Activated T-helper 1 cell treated with anti-CD3 and anti-CD28 coated beads, Interleukin-2, amount 50 U/mL, for 16 hours (primary cell): ENCODE measurements at places on chromosomes 16 and 17.

GRCh38 chr17:33550261-33550660 lies 257.2 kb upstream of the ASIC2 start:
- DNase-seq, result no peak

- no peak for DNase-seq
Observed at GRCh38 chr17:36203335-36203734, 6.8 kb upstream of the CCL3L1 start.

GRCh38 chr16:76854234-76854633 lies 336.8 kb upstream of the MON1B start:
- DNase-seq, result no peak

DNA sequence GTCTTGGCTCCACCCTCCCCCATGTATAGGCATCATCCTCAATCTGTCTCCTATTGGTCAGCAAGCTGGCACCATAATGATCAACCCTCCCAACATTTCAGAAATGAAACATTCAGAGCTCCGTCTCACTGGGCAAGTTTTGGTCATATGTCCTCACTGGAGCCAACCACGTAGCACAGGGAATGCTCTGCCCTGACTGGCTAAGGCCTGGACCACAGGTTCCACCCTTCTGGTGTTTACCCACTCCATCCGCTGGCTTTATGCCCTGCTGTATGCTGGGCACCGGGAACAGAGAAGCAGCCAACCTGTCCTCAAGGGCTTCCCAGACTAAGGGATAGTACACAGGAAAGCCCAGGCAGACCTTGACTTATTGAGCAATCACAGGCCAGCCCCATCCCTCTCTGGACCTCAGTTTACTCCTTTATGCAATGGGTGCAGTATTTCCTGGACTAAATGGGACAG lies 20.5 kb downstream of the MYO15A start:
- no peak for DNase-seq

GRCh38 chr16:20910781-20911321 lies 10.3 kb downstream of the LYRM1 start:
- no peak for DNase-seq

DNA sequence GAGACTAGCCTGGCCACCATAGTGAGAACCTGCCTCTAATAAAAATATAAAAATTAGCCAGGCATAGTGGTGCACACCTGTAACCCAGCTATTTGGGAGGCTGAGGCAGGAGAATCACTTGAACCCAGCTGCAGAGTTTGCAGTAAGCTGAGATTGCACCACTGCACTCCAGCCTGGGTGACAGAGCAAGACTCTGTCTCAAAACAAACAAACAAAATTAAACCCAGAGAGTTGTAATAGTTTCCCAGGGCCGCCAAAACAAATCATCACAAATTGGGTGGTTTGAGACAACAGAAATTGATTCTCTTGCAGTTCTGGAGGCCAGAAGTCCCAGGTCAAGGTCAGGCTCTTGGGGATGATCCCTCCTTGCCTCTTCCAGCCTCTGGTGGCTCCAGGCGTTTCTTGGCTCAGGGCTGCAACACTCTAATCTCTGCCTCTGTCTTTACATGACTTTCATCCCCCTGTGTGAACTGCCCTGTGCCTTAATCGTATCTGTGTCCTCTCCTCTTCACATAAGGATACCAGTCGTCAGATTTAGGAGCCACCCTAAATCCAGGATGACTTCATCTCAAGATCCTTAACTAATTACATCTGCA lies 100.3 kb upstream of the NOL11 start:
- DNase-seq, result no peak

- no peak for DNase-seq
Observed at GRCh38 chr16:55661941-55662643, 6.3 kb downstream of the SLC6A2 start.

GRCh38 chr17:14826358-14826757 lies 438.8 kb downstream of the PMP22 start:
- DNase-seq, result no peak

DNA sequence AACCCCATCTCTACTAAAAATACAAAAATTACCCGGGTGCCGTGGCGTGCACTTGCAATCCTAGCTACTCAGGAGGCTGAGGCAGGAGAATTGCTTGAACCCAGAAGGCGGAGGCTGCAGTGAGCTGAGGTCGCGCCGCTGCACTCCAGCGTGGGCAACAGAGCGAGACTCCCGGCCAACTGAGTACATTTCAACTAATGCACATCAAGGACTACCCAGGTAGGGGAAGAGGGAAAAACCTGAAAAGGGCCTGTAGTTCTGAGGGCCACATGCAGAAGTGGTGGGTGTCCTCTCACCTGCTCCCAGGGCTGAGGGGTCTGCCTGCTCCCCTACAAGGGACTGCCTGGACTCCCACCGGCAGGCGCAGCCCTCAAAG lies 584 bp upstream of the SLC16A5 start:
- no peak for DNase-seq

DNA sequence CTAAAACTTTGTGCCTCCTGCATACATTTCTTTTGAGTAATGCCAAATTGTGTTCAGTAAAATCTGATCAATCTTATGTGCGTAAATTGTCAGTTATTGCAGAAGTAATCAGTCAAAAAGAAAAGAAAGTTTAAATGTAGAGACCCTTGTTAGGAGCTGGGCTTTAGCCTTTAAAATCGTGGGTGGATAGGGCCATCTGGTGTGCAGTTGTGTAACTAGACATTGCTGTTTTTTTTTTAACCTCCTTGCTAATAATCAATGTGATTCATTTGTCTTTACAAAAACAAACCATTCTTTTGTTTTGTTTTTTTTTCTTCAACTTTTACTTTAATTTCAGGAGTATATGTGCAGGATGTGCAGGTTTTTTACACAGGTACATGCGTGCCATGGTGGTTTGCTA lies 5.3 kb upstream of the WWOX start:
- no peak for DNase-seq

GRCh38 chr16:74271872-74272271 lies 24.7 kb upstream of the PSMD7 start:
- no peak for DNase-seq

- DNase-seq, result no peak
Observed at GRCh38 chr16:11689031-11689840, 21.0 kb downstream of the SNN start.

- no peak for DNase-seq
Observed at GRCh38 chr16:79598348-79599181, 2.0 kb downstream of the MAF start.

DNA sequence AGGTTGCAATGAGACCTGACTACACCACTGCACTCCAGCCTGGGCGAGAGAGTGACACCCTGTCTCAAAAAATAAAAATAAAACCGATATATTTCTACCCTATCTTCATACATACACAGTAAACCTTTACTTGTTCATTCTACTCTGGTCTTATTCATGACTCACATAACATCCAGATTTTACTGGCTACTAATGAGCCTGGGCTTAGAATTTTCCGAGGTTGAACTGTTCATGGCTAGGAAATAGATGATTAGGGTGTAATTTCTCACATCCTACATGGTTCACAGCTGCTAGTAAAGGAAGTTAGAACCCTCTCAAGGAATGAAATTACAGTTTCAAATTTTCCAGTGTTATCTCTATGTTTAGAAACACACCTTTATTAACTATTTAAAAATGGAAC lies 14.7 kb downstream of the GSPT1 start:
- DNase-seq, result no peak

GRCh38 chr17:55212880-55213279 lies 51.9 kb upstream of the HLF start:
- no peak for DNase-seq

- no peak for DNase-seq
Observed at GRCh38 chr17:77382966-77383612, 242.3 kb downstream of the SEC14L1 start.

GRCh38 chr16:48608871-48609651 lies 919 bp downstream of the N4BP1 start:
- DNase-seq, result no peak

GRCh38 chr16:84117494-84117843 lies 727 bp upstream of the MBTPS1 start:
- no peak for DNase-seq

DNA sequence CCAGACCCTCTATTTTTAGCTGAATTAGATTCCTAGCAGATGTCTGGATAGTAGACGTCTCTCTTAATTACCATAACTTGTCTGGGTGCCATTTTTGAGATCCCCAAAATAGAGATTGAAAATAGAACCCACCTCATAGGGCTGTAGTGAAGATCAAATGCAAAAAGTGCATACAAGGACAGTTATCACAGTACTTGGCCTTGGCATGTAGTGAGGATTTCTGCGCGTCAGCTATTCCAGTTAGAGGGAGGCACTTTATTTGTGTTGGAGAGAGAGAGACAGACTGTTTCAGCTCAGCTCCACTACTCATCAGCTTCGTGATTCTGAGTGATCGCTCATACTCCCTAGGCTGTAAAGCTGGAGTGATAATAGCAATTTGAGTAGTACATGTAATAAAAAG lies 59.6 kb upstream of the CDH13 start:
- no peak for DNase-seq

- no peak for DNase-seq
Observed at GRCh38 chr16:8474587-8474986, 115.7 kb downstream of the TMEM114 start.

DNA sequence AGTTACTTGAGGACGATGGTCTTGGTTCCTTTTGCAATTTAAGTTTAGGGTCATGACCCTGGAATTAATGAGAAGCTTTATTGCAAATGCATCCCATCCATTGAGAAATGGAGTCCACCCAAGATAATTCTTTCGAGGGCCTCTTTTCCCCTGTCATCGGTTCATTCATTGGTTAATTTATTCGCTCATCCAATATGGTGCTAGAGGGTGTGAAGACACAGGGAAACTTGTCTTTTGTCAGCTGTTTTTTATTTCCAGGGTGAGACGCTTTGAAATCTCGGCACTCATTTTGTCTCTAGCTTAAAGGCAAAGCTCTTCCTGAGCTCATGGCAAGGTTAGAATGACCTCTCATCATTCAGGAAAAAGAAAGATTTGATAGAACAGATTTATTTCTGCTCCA lies 464.2 kb upstream of the EEF2KMT start:
- DNase-seq, result no peak

DNA sequence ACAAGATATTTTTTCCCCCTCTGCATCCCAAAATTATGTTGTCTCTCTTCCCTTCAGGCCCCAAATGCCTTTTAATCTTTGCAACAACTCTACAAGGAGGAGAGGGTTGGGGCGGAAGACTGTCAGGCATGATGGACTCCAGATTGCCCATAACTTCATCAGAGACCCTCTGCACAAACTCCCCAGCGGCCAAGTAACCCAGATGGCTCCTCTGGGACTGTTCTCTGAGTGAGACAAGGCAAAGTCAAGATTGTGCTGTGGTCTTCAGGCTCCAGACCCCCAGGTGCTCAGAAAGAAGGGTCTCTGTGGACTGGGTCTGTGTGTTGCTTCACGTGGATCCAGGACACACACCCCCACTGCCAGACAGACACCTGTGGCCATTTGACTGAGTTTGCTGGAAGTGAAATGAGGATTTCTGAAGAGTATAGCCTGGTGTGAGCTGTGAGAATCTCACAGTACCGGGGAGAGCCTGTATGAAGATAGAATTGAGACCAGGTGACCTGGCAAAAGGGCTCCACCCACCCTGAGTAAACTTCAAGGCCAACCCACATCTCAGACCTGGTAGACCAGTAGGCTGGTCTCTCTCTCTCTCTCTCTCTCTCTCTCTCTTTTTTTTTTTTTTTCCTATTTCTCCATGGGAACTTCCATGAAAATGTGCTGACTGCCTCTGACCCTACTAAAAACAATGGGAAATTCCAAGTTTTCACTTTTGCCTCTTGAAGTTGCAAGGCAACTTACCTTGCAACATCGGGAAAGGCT lies 354.1 kb downstream of the SOX9 start:
- no peak for DNase-seq

GRCh38 chr16:27387724-27388123 lies 14.2 kb upstream of the IL21R start:
- no peak for DNase-seq

DNA sequence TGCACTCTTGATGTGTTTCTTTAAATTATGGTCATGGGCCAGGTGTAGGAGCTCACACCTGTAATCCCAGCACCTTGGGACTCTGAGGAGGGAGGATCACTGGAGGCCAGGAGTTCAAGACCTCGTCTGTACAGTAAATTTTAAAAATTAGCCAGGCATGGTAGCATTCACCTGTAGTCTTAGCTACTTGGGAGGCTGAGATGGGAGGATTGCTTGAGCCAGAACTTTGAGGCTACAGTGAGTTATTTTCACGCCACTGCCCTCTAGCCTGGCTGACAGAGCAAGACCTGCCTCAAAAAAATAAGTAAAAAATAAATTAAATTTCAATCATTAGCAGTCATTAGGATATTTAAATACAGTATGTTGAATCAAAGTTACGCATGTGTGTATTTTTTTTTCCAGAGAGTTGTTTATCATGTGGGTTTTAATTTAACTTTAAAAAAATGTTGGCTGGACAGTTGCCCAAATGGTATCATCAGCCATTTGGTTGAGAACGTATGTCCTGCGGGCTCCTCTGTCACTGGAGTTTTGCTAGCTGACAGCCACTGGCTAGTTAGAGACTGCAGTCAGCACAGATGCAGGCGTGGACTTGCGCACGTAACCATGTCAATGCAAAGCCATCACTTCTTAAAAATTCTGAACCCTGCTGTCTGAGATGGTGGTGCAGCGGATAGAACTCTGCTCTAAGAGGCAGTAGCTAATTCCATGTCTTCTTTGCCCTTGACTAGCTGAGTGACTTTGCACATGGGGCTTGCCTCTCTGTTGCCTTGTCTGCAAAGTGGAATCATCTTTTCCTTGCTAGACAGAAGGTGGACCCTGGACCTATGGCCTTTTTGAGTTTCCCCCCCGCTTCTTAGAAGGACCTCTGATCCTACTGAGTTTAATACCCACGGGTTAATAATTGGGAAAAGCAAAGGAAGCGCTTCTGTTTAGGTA lies 40.0 kb downstream of the MAPT start:
- DNase-seq, result no peak

DNA sequence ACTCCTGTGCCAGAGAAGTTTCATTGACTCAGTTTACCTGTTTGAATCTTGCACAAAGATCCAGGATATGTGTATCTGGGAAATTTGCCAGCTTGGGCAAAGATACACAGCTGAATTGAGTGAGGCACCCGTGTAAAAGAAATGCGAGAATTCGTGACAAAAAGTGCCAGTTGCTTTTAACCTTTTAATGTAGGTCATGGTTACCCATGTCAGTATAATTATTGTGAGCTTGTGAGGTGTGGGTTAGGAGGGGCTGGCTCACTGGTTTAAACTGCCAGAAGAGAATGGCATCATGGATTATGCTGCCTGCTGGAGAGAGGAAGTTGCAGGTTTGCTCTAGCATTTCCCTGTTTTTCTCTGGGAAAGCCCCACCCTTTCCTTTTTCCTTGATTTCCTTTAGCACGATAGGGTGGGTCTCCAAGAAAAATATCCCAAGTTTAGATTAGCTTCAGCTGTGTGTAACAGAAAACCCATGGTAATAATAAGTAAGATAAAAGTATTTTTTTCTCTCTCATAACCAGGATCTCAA lies 24.8 kb upstream of the NDRG4 start:
- no peak for DNase-seq
